Adrenal gland (tissue), 19 donors: ENCODE measurements at places on chromosomes 4 and X. TPM values are rescaled to one million over a fixed set of nuclear protein-coding genes. Genes with fewer than 3 reads are reported as not detected.

DNA sequence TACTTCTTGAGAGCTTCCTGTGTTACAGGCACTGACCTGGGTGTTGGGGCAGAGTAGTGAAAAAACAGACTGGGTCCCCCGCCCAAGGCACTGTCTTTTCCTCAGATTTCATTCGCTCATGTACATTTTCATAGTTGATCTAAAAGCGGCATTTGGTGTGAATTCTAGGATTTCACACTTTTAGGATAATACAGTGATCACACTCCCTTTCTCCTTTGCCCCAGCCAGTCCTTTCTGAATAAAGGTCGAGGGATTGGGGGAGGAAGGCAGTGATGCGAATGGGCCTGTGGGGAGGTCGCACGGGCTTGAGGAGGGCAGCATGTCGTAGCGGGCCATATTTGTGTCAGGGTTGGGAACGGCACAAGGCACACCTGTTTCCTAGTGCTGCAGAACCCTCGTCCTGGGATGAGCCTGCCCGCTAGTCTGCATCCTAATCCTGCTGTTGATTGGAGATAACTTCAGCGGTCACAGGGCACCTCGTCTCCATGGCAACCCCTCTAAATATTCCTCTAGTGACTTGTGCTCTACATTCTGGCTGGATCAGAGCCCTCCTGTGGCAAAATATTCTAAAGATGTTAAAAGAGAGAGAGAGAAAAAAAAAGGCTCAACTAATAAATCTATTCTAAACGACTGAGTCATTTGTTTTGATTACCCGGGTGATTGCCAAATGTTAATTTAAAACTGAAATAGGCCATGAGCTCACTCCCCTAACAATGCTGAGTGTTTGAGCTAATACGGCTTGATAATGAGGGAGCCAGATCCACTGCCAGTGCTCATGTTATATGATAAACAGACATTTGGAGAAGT lies 21.8 kb downstream of the FHL1 start:
- H3K4me1 ChIP-seq: peaks cover 16% of the 10 kb centered on the region
- DNase-seq: peak; percentile 57
- no peaks in the 10 kb centered on the region for H3K27me3 ChIP-seq

DNA sequence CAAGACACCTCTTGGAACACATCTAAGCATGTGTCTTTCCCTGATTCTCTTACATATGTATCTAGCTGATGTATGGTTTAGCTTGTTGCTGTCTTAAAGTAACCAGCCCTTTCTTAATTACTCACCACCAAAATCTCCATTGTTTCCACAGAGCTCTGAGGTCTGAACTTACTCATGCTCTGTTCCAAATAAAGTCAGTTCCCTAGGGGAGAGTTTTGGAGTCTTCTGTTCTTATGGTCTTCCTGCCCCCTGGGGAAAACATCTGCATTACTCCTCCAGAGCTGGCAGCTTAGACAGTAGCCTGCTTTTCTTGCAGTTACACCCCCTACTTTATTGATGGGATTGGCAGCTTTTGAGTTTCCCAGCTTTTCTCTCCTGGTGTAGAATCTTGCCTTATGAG lies 125.8 kb downstream of the EDA start:
- no peaks in the 10 kb centered on the region for H3K27me3 ChIP-seq
- no peaks in the 10 kb centered on the region for H3K36me3 ChIP-seq
- DNase-seq: no peak
- no peak overlapping the region for H3K27ac ChIP-seq
- H3K4me1 ChIP-seq: no peaks in the 10 kb centered on the region
- no peak overlapping the region for H3K4me3 ChIP-seq

- H3K27ac ChIP-seq: peak within 1 kb of the TSS; percentile 59
- peak within 1 kb of the TSS; percentile 69 for H3K4me3 ChIP-seq
- H3K4me1 ChIP-seq: peaks cover 6% of the 10 kb centered on the region
Measured at GRCh38 chr4:6200011-6200921, at the start of gene JAKMIP1. Gene JAKMIP1, minus strand, starts transcription at chr4:6200549. Its CDS starts 87,699 bp downstream, at chr4:6112850.

GRCh38 chr4:64079316-64079715 lies 329.9 kb downstream of the TECRL start:
- no peaks in the 10 kb centered on the region for H3K36me3 ChIP-seq
- no peaks in the 10 kb centered on the region for H3K27me3 ChIP-seq
- DNase-seq: no peak

- no peak overlapping the region for H3K27ac ChIP-seq
- no peak for DNase-seq
Measured at GRCh38 chrX:78665342-78665741, 6.2 kb upstream of the RTL3 start.

- no peaks in the 10 kb centered on the region for H3K36me3 ChIP-seq
- no peak overlapping the region for H3K4me3 ChIP-seq
- H3K27ac ChIP-seq: no peak overlapping the region
- no peaks in the 10 kb centered on the region for H3K27me3 ChIP-seq
- no peak for DNase-seq
Measured at GRCh38 chr4:127685292-127685691, 44.9 kb upstream of the SLC25A31 start.

GRCh38 chrX:66756717-66757116 lies 117.8 kb upstream of the EDA2R start:
- H3K4me1 ChIP-seq: no peaks in the 10 kb centered on the region
- H3K4me3 ChIP-seq: no peak overlapping the region
- H3K36me3 ChIP-seq: no peaks in the 10 kb centered on the region
- DNase-seq: no peak
- H3K27ac ChIP-seq: no peak overlapping the region
- peaks cover 12% of the 10 kb centered on the region for H3K27me3 ChIP-seq

DNA sequence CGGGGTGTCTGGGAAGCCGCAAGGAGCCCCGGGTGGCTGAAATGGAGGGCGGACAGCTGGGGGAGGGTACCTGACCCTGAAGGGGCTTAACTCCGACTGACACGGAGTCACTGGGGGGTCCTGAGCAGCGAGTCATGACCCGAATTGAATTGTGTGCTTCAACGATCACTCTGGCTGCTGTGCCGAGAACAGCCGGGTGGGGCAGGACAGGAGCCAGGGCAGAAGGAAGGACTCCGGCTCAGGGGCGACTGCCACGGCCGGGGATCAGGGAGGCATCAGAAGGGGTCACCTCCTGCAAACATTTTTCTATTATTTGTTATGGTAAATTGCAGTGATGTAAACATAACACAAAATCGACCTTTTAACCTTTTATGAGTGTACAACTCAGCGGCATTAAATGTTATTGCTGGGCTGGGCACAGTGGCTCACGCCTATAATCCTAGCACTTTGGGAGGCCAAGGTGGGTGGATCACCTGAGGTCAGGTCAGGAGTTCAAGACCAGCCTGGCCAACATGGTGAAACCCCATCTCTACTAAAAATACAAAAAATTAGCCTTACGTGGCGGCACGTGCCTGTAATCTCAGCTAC lies 21.6 kb downstream of the ZFYVE28 start:
- no peaks in the 10 kb centered on the region for H3K36me3 ChIP-seq
- H3K4me3 ChIP-seq: no peak overlapping the region
- H3K4me1 ChIP-seq: peaks cover 4% of the 10 kb centered on the region
- H3K27ac ChIP-seq: no peak overlapping the region

GRCh38 chr4:14221176-14221575 lies 593.7 kb upstream of the BOD1L1 start:
- no peaks in the 10 kb centered on the region for H3K27me3 ChIP-seq
- no peaks in the 10 kb centered on the region for H3K36me3 ChIP-seq
- H3K27ac ChIP-seq: no peak overlapping the region
- no peaks in the 10 kb centered on the region for H3K4me1 ChIP-seq

DNA sequence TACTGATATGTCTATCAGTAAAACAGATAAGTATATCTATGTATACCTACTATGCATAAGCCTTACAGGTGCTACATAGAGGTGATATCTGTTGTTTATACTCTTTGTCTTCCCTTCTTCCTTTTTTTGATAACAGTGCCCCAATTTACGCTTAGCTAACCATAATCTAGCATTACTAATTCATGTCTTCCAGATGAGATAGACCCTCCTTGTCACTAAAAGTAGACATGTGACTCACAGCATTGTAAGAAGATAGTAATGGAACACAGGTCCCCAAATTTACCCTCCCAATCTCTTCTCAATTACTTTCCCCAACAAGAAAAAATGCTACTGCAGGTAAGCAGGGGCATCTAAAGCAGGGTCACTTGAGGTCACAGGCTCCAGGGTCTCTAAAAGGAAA lies 7.9 kb upstream of the NFKB1 start:
- no peak overlapping the region for H3K4me3 ChIP-seq
- no peak for DNase-seq
- no peaks in the 10 kb centered on the region for H3K36me3 ChIP-seq

Gene FOXR2
- total RNA-seq: not detected

DNA sequence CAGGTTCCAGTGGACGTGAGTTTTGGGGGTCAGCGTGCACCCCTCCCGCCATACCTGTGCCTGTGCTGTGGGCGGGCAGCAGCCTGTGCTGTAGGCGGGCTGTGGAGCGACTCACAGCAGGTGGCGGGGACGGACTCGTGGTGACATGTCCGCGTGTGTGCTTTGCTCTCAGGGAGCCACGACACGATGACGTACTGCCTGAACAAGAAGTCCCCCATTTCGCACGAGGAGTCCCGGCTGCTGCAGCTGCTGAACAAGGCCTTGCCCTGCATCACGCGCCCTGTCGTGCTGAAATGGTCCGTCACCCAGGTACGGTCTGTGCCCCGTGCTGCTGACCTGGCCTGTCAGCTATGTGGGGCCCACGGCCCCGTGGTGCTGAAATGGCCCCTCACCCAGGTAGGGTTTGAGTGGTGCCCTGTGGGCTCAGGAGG lies 7.4 kb downstream of the PLCXD1 start:
- H3K4me3 ChIP-seq: no peak overlapping the region
- no peak overlapping the region for H3K27ac ChIP-seq
- H3K4me1 ChIP-seq: no peaks in the 10 kb centered on the region
- no peaks in the 10 kb centered on the region for H3K36me3 ChIP-seq

Gene UGT2B7
- not detected for total RNA-seq

- H3K4me3 ChIP-seq: no peak overlapping the region
- DNase-seq: no peak
- no peaks in the 10 kb centered on the region for H3K27me3 ChIP-seq
- no peaks in the 10 kb centered on the region for H3K36me3 ChIP-seq
Measured at GRCh38 chrX:413322-414201, 26.9 kb upstream of the PPP2R3B start.

DNA sequence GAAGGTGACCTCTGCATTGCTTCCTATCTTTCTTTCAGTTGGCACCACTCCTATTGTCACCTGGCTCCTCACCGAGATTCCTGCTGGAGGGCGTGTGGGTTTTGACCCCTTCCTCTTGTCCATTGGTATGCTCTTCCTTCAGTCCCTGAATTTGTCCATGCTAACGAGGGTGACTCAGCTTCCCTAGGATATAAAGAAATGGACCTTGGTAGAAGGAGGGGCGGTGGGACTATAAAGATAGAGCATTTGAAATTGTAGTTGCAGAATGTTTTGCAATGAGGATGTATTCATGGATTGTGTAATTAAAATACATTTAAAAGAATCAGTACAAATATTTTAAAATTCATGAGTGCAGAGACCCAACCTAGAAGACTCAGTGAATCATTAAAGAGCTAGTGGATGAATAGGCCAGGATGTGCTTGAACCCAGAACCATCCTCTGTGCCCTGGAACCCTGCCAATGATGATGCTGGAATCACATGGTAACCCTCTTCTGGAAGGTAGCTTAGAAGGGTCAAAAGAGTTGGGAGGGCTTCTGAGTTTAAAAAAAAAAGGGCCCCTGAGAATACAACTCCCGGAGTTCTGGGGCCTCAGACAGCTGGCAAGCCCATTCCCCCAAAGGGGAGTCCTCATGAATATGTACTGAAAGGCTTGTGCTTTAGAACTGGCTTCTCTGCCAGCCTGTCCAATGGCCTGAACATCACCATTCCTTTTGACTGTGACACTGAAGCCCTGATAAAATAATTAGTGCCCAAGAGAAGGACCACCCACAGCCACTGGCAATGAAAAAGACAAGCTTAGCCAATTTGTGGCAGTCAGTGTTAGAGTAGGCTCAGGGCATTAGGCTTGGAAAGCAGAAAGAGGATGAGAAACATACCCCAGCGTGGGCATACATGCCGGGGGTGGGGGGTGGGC lies 8.0 kb downstream of the XPNPEP2 start:
- no peaks in the 10 kb centered on the region for H3K27me3 ChIP-seq
- DNase-seq: no peak
- H3K36me3 ChIP-seq: no peaks in the 10 kb centered on the region
- H3K4me3 ChIP-seq: no peak overlapping the region
- H3K27ac ChIP-seq: no peak overlapping the region

- peaks cover 35% of the 10 kb centered on the region for H3K4me1 ChIP-seq
- DNase-seq: no peak
- no peak overlapping the region for H3K27ac ChIP-seq
- H3K27me3 ChIP-seq: no peaks in the 10 kb centered on the region
Measured at GRCh38 chrX:44931441-44931973, 58.5 kb downstream of the KDM6A start.

GRCh38 chrX:46954716-46955115 lies 42.5 kb downstream of the JADE3 start:
- DNase-seq: no peak
- peak overlapping the region; percentile 51 for H3K27ac ChIP-seq
- H3K4me1 ChIP-seq: peaks cover 29% of the 10 kb centered on the region
- H3K36me3 ChIP-seq: no peaks in the 10 kb centered on the region
- H3K27me3 ChIP-seq: peaks cover 7% of the 10 kb centered on the region
- no peak overlapping the region for H3K4me3 ChIP-seq

DNA sequence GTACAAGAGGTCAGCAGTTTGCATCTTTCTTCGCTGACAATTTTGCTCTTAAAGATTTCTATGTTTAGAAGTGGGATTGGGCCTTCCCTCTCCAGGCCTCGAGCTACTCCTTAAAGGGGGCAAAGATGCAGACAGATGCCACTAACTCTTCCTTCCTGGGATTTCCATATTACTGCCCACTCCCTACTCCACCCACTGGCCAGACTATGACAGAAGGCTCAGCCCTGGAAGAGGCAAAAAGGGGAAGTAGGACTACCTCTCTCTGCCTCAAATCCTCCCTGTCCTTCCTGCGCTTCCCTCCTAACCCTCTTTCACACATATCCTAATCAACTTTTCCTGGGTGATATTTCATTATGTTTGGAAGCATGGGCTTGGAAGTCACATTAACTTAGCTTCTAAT lies 58.3 kb downstream of the EVC2 start:
- no peak overlapping the region for H3K4me3 ChIP-seq
- no peak overlapping the region for H3K27ac ChIP-seq
- no peaks in the 10 kb centered on the region for H3K36me3 ChIP-seq
- no peaks in the 10 kb centered on the region for H3K27me3 ChIP-seq
- DNase-seq: no peak

DNA sequence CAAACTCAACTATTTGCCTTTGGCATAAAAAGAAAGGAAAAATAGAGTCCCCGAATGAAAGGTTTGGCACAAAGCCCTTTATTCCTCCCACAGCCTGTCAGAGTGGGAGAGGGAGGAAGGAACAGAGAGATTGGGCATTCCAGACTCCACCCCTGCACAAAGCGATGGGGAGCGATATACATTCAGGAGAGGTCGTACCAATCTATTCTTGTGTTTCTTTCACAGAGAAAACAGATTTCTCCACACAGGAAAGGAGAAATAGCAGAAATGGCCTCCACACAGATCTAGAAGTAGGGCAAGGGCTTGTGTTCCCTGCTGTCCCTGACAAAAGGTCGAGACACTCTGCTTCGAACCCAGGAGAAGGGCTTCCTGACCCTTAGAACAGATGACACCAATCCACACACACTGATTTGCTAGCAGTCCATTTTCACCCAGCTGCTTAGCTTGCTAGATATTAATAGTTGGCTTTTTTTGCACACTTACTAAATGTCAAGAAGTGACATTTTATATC lies 197.4 kb downstream of the MAML3 start:
- DNase-seq: no peak
- peak overlapping the region; percentile 48 for H3K27ac ChIP-seq
- peaks cover 8% of the 10 kb centered on the region for H3K4me1 ChIP-seq

- no peaks in the 10 kb centered on the region for H3K27me3 ChIP-seq
- H3K4me1 ChIP-seq: no peaks in the 10 kb centered on the region
- no peak overlapping the region for H3K4me3 ChIP-seq
- no peak for DNase-seq
- no peaks in the 10 kb centered on the region for H3K36me3 ChIP-seq
- no peak overlapping the region for H3K27ac ChIP-seq
Measured at GRCh38 chrX:75303795-75304194, 29.9 kb downstream of the UPRT start.
